SK-N-SH treated with all-trans-retinoic acid at 6 μM for 48 hours (cell line): ENCODE measurements at places on chromosomes 2 and 18.

DNA sequence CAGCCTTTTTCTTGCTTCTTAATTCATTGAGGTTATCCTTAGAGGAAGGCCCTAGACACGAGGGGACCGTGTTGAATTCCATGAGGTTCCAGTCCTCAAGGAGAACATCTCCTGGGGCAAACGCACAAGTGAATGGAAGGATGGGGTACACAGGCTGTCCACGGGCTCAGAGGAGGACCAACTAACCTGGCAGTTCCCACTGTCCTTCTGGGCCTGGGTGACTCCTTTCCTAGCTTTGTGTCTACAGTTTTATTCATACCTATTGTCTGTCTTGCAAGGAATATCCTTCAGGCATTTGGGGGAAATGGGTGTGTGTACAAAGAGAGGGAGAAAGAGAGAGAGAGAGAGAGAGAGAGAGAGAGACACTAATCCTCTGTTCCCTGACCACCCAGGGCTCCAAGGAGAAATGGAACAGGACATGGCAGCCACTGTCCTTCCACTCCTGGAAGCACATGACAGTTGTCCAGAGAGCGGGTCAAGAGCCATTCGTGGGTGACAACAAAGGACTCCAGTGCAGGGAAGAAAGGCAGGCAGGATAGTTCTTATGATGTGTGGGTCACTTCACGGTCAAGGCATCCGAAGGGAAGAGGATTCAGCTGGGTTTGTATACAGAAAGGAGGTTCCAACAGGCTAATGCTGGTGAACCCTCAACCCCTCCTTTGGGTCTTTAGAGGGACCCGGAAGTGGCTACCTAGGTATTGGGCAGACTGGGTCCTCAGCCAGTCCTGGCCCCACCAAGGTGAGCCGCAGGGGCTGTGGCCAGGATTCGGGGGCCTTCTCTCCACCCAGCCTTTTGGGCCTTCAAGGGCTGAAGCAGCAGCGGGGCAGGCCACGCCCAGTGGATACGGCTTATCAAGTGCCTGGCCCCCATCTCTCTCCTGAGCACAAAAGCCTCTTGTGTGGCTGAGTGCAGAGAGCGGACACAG, 150.6 kb downstream of the MYCN start:
- ATAC-seq = no peak

DNA sequence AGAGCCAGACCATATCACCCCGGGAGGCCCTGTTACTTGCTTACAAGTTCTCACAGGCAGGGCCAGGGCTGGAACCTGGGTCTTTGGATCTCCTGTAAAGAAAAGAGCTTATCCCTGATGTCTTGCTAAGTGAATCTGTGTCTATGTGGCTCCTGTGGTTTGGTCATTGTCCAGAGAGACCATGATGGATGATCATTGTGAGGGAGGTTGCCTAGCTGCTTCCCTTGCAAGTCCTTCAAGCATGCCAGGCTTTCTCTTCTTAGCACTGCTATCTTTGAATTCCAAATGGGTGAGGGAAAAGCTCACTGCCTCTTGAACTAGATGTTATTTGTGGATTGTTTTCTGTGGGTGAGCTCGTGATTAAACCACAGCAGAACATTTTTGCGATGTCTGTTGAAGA, 151.6 kb downstream of the FSHR start:
- no peak for ATAC-seq

DNA sequence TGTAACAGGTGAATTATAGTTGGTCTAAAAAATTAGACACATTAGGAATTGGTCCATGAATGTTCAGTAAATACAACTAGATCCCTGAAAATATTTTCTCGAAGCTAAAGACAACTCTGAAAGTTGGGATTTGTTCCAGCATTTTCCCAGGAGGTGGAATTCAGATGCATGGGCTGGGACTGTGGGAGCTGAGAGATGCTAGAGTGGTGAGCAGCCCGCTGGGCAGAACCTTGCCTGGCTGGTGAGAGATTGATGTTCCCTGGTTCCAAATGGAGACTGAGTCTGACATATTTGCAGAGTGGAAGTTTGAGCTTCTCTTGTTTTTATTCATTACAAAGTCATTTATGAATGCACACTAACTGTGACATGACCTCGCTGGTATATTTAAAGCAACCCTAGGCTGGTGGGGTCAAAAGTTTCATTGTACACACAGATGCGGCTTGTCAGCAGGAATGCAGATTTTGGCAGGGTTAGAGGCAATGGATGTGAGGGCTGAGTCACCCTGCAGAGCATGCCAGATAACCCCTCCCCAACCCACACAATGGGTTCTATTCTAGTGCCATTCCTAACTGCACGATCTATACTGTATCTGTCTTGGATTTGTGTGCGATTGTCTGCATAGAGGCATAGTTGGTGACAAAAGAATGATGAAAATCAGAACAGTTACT, 23.5 kb upstream of the TMEM178A start:
- ATAC-seq = peak; percentile 95

DNA sequence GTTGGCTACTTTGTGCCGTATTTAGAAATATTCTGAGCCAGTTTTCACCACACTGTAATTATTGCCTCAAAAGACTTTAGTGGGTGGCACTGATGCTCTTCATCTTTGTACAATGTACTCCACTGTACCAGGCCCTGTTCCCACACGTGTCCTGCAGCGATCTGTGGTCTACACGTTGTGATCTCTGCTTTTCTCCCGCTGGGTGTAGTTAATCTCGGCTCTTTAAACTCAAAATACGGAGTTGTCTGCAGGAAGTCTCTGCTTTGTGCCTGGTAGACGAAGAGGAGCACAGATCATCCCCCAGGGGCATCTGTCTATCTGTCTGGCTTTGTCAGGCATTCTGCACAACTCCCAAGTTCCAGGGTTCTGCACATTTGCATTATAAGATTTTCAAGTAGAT, 12.1 kb upstream of the GREB1 start:
- no peak for ATAC-seq

GRCh38 chr18:24630346-24630880, 170.0 kb downstream of the HRH4 start:
- ATAC-seq = no peak

- ATAC-seq = peak; percentile 76; the same call in 2 of the 3 replicates
Measured at GRCh38 chr18:47772374-47773248, 157.8 kb downstream of the SMAD2 start.

DNA sequence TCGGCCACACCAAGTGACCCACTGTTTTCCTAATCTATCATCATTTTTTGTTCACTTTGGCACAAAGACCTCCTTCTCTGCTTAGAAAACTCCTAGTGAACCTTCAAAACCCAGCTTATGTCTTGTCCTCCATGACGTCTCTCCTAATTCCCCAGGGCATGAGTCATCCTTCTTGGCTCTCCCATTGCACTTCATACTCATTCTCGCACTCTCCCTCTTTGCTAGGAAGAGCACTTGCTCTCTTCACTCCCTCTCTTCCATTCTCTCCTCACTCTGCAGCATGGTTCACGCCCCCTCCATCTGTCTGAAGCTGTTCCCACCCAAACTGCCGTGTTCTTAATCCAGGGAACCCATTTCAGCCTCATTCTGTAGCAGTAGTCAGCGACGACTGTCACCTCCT, 103.9 kb downstream of the MRO start:
- ATAC-seq = no peak

GRCh38 chr2:86305915-86306254, 31.5 kb downstream of the REEP1 start:
- ATAC-seq = no peak

DNA sequence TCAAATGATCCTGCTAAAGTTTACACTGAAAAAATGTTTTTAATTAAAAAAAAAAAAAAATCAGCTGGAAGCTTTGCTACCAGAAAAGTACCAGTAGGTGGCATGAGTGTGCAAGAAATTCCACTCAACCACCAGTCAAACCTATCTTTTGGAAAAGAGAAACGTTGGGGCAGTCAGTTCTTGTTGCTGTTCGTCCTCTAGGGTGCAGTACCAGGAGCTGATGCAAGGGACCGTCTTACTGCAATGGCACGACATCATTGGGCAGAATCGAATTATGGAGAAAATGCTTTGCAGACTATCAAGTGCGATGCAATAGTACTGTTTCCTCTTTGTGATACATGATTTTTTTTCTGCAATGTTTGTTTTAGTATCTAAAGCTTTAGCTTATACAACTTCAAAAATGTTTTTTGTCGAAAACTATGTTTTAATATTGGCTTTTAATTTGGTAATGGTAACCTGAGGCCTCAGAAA, 18.3 kb downstream of the YPEL5 start:
- peak; percentile 99 for ATAC-seq

DNA sequence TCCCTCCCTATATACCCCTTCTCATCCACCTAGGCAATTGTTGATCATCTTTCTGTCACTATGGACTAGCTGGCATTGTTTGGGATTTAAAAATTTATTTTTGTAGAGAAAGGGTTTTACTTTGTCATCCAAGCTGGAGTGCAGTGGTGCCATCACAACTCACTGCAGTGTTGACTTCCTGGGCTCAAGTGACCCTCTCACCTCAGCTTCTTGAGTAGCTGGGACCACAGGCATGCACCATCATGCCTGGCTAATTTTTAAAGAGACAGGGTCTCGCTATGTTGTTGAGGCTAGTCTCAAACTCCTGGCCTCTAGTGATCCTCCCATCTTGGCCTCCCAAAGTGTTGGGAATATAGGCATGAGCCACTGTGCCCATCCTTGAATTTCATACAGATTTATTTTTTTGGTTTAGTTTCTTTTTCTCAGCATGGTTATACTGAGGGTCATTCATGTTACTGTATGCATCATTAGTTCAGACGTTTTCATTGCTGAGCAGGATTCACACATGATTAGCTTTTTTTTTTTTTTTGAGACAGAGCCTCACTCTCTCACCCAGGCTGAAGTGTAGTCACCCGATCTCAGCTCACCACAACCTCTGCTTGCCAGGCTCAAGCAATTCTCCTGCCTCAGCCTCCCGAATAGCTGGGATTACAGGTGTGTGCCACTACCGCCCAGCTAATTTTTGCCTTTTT, 8.6 kb upstream of the PCARE start:
- no peak for ATAC-seq

DNA sequence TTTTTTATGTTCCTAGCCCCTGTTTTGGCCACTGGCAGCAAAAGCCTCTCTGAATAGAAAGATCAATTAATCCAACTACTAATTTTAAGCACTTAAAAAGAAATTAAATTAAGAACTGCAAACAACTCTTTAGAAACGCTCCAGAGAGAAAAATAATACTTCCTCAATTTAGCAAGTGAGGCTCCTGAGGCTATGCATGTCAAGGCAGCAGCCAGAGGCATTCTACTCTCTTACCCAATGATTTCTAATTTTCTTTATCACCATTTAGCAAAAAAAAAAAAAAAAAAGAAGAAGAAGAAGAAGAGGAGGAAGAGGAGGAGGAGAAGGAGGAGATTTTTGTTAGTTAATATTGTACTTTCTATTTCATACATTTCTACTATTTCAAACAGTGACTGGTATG, 68.5 kb downstream of the TMEM237 start:
- ATAC-seq = no peak

DNA sequence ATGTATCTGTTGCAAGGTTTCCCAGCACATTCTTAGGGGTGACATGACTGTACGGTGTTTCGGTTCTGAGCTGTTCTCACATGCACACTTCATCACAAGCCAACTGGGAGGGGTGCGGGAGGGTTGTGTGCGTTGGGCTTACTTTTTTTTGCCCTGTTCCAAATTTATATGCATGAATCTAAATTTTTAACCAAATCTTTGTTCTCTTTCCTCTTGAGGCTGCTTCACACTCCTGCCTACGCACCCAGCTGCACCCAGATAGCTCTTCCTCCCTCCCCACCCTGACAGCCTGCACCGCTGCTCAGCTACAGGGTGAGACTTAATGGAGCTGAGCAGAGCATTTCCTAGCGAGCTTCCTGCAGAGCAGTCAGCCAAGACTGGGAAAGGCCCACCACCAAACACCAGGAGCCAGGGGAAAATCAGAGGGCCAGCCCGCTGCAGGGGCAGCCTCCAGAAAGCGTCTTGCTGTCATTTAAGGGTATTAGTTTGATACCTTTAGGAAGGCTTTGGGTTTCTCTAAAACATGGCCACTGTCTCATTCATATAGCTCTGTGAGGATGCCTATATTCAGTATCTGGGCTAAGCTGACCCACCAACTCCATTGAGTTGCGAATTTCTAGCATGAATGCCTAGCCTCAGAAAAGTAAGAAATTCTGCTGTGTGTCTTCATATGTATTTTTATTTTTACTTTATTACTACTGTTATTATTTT, 84.5 kb downstream of the POU3F3 start:
- no peak for ATAC-seq

DNA sequence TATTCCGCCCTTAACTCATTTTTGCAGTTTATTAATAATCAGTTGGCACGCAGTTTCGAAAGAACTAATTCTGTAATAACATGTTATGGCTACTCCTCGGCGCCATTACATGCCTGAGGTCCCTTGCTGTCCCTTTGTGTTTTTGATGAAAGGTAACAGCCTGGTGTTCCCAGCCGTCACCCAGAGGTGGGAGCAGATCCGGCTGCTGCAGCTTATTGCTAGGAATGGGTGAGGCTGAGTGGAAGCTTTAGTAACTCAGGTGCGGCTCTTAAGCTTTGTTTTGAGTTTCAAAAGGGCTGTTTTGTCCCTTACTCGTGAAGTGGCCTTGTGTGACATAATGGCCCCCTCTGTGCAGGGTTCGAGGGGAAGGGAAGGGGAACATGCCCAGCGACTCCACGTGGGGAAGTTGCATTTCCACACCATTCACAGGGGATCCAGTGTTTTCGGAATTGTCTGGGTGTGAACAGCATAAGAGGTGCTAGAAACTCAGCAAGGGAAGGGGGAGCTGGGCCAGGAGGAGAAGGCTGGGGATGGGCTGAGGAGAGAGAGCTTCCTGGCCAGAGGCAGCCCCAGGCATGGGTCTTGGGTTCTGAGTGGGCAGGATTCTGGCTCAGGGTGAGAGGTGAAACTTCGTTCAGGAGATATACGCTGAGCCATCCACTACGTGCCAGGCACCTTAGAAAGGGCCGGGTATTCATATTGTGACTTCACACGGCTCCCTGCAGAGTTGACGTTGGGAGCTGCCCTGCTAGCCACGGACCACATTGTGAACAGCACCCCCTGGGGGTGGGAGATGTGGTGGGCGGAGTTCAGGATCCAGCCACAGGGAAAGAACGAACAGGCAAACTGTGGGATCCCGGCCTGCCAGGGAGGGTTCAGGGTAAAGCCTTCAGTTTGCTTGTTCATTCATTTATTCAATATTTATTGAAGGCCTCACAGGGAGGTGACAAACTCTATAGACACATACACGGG, 84.4 kb downstream of the TGOLN2 start:
- ATAC-seq = peak; percentile 60

DNA sequence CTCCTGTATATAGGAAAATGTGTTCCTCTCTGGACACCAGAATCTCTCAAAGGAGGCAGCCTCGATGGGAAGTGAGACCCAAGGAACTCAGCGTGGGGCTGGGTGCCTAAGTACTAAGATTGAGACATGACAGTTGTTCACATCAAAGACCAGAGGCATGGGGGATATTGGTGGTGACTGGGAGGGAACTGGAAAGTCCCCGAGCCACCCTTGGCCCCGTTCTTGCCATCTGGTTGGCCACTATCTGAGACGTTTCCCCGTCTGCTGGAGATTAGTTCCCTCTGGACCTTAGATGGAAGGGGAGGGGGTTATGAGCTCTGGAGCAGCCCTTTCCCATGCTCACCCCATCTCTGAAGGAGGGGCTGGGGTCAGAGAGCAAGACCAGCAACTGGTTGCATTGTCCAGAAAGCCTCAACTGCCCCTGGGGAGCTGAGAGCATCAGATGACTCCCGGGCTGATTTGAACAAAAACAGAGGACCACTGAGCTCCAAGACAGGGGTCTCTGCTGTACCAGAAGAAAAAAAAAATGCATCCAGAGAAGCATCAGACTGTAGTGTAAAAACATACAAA, 11.8 kb downstream of the FBLN7 start:
- ATAC-seq = no peak; the same call in 2 of the 3 replicates

GRCh38 chr2:31008561-31009114, 129.6 kb downstream of the GALNT14 start:
- ATAC-seq = peak; percentile 38; the same call in 1 of the 3 replicates

- ATAC-seq = no peak
Measured at GRCh38 chr2:30336978-30337841, 105.9 kb downstream of the LBH start.

- ATAC-seq = no peak
Measured at GRCh38 chr2:102264952-102265351, 46.4 kb upstream of the IL1RL1 start.
